ENCODE measurements at places on chromosomes 4 and X.

GRCh38 chr4:71882113-71882841 is 98.4 kb upstream of the GC start:
- DNase-seq: no peak

DNA sequence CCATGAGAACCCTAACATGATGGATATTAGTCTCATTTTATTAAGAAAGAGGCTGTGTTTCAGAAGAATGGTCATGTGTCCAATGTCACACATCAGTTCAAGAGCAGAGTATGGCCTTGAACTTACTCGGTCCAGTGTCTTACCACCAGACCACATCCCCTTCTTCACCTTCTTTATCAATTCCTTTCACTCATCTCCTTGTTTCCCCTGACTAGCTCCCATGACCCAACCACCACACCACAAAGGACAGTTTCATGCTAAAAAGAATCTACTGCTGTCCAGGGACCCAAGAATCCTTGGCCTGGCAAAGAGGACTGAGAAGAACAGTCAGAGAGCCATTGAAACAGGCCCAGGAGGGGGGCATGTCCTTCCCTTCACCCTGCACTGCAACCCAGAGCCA is 33.6 kb upstream of the MSN start:
- peak; percentile 0 for DNase-seq

- no peak for DNase-seq
Observed at GRCh38 chrX:49175435-49176274, 4.0 kb downstream of the PLP2 start.

- DNase-seq: no peak
Observed at GRCh38 chrX:119273420-119274192, 37.5 kb downstream of the PGRMC1 start.

DNA sequence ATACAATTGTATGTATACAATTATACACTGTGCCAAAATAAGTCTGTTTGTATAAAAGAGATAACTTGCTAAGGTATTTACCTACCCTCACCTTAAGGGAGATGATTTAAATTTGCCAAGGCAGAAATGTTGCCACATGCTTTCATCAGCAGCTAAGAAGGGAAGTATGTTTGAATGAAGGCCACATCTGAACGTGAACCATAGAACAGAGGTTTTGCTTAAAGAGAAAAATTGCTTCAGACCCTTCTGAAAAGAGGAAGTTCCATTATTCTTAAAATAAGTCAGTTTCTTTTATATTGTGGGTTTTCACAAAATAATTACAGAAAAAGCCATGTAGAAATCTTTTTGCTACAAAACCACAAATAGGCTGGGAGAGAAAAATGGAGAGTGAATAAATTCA is 621.5 kb upstream of the HTR2C start:
- DNase-seq: no peak

DNA sequence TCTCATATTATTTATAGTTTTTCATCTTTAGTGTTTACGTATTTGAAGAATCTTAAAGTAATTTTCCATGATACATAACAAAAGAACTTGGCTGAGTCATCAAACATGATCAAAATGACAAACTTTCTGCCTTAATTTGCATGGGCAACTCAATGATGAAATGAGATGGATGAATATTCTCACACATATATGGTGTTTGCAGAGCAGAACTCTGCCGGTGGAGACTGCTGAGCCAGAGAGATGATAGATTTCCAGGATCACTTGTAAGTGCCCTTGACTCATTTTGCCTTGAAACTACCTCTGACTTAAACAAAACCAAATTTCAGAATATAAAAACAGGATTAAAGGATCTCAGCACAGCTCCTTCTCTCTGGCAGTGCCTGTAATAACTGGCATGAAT is 38.2 kb downstream of the TRPC3 start:
- no peak for DNase-seq

GRCh38 chr4:4504783-4505182 is 37.1 kb downstream of the STX18 start:
- no peak for DNase-seq

DNA sequence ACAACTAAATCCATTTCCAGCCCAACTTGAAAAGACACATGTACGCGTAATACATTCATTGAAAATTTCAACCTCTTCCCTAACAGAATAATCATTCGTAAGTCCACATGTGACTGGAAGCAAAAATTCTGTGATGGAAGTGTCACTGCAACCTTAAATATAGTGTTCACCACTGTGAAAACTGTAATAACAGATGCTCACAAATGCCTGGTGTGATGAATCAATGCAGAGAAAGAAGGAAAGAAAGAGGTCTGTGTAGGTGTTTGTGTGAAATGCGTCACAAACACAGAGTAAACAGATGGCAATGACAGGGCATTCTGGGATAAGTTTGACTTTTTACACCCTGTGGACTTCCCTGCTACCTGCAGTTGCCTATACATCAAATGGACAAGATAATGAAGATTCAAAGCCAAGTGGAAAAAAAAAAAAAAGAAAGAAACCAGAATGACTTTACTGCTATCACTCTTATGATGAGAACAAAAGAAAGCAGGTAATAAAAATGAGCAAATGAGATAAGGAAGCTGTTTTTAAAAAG is 123.3 kb downstream of the EPHA5 start:
- DNase-seq: peak; percentile 7

- DNase-seq: no peak
Observed at GRCh38 chr4:185743722-185744487, 68.1 kb downstream of the SORBS2 start.

DNA sequence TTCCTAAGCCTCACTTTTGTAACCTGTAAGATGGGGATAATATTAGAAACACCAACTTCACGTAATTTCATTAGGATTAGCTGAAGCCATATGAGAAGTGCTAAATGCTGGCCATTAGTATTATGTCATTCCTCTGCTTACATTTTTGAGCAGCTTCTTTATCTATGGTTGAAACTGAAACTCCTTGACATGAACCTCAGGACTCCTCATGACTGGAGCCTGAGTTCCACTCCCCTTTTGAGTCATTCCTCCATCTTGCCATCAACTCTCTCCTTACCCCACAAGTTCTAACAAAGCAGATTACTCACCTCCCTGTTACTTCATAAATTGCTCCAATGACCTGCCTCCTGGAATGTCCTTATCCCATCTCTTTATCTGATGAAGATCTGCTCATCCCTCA is 123.2 kb upstream of the KCNIP4 start:
- peak; percentile 29 for DNase-seq

DNA sequence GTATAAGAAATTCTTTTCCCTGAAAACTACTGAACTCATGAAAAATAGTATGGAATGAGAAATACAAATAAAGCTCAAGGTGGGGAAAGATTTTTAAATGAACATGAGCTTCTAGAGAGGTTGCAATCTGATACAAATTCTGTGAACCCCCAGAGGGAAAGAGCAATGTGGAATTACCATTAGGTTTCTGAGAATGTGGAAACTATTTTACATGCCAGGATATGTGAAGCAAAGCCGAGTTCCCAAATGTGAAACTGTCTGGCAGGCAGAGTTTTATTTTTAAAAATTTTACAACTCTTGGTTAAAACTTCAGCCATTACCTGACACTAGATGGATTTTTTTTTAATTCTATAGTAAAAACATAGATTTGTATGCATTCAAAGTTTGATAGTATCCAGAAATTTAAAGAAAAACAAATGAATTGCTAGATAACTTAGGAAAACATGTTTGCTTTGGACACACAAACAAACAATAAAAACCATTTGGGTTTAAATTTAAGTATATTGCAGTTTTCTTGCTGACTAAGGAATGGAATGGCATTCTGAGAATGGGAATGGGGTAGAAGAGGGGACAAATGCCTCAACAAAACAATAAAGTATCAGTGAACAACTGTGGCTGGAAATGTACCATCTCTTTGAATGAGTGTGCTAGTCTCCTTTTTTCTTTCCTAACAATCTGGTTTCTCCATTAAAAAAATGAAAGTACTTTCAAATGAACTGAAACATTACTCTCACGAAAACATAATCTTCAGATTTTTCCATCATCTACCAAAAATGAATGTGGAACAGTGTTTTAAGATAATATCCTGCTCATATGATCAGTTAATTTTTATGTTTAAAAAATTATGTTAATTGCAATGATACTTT is 99.6 kb downstream of the PCDH18 start:
- DNase-seq: no peak

- no peak for DNase-seq
Observed at GRCh38 chrX:129998021-129998420, 15.6 kb downstream of the BCORL1 start.

DNA sequence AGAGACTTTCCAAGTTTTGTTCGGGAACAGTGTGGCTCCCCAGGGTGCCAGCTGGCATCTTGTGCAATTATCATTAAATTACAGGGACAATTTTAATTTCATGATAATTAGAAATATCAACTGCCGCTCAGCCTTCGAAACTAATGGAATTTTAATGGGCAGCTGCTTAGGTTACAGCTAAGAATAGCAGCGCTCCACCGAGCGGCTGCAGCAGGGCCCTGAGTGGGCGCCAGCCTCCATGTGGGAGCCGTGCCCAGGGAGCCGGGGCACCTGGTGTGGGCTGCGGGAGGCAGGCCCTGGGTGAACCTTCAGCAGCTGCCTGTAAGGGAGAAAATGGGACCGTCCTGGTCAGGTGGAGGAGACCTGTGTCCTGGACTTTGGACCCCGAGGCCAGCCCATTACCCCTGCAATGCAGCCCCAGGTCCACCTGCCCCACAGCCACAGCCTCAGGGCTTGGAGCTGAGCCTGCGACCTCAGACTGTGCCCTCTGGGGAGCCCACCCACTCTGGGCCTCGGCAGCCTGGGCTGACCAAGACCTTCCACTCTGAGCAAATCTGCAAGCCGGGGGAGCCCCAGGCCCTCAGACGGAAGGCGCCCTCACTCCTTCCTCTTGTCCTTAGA is 21.1 kb downstream of the MSANTD1 start:
- no peak for DNase-seq

- DNase-seq: peak; percentile 79
Observed at GRCh38 chrX:41333003-41333743, 789 bp upstream of the DDX3X start.

DNA sequence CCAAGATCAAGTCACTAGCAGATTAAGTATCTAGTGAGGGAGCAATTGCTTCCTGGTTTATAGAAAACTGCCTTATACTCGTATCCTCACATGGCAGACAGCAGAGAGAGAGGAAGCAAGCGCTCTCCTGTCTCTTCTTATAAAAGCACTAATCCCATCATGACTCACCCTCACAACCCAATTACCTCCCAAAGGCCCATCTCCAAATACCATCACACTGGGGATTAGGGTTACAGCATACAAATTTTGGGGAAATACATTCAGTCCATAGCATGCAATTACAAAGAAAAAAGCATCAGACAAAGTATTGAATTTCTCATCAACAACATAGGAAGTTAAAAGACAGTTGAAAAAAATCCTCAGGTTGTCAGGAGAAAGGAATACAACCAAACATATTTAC is 292.6 kb downstream of the IQCM start:
- DNase-seq: no peak

DNA sequence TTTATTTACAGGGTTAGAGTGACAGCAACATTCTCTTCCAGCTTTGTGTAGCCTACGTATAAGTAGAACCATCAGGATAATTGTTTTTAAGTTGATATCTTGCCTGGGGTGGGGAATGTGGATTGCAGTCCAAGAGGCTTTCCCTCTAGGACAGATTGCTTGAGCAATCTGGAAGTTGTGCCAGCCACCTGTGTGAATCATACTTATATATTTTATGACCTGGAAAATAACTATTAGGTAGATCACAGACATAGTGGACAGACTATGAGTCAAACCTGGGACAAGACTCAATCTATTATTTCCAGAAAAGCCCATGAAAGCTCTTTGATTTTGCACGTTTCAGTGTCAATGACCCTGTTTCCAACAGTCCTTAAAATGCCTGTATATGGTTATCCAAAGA is 98.9 kb downstream of the TLL1 start:
- DNase-seq: no peak

DNA sequence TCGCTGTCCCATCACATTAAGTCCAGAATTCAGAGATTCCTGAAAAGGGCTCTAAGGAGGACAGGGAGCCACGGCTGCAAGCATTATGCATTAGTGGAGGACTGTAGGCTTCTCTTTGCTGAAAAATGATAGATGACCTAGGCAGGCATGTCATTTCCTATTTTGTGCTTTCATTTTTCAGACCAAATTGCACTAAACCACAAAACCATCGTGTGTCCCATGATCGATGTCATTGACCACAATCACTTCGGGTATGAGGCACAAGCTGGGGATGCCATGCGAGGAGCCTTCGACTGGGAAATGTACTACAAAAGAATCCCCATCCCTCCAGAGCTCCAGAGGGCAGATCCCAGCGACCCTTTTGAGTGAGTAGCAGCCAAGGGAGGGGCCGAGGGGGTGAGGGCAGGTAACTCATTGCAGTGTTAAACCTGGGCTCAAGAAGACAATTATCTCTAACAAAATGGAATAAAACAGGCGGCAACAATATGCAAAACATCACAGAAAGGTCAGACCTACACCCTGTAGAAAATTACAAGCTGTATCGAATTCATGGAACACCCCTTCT is 355.2 kb upstream of the GALNT7 start:
- DNase-seq: no peak

Data from SK-MEL-5 (cell line).